Hypothalamus (tissue), 51 donors: ENCODE measurements at places on chromosomes 4 and X.

GRCh38 chr4:138542191-138542776, 300.1 kb upstream of the SLC7A11 start:
- no peak for DNase-seq

GRCh38 chr4:176376032-176376614, 56.4 kb downstream of the SPCS3 start:
- DNase-seq, result no peak

DNA sequence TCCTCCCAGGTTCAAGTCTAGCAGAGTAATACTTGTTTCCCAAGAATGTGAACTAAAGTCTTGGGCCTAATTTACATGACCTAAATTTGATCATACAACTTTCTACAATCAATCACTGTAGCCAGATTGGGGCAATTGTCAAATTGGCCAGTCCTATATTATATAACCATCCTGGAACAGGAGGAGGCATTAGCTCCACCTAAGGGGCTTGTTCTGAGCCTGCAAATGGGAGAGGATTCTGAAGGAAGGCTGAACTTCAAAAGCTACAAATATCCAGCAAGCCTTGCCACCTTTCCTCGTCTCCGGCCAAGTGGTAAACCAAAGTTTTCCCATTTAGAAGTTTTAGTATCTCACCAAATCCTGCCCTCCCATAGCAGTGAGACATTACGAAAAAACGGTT, 1289.6 kb upstream of the TENM3 start:
- DNase-seq, result no peak

DNA sequence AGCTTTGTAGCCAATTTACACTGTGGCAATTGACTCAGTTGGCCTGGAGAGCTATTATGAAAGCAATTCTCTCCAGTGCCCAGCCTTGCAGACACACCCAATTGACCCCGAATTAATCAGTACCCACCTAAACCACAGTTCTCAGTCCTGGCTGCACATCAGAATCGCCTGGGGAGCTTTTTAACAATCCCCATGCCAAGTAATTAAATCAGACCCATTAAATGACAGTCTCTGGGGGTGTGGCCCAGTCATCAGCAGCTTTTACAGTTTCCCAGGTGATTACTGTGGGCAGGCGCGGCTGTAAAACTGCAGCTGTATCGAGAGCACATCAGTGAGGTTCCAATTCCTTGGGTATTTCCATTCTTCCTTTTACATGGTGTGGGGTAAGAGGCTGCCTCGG, 460.9 kb upstream of the FAT1 start:
- DNase-seq, result no peak

DNA sequence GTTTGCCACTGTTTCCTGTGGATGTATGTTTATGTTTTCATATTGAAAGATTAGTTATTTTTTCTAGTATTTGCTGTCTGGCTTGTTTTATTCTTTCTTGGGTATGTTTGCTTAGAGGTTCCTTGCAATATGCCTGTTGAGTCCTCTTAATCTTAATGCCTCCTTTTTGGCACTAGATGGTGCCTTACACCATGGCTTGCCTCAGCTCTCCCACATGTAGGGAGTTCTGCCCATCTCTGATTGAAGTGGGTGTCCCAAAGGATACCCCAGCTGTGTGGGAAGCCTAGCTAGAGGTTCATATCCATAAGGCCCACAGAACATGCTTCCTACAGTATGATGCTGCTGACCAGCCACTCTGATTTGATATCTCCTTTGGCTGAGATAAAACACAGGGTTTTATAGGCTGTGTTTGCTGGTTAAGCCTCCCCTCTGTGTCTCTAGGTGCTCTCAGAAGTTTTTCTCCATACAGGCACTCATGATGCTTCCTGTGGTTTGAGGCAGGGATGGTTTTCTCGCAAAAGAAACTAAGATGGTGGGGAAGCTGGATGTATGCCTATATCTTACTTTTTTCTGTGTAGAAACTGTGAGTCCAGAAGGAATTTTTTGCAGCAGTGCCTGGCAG, 162.4 kb downstream of the ASB9 start:
- DNase-seq, result no peak

DNA sequence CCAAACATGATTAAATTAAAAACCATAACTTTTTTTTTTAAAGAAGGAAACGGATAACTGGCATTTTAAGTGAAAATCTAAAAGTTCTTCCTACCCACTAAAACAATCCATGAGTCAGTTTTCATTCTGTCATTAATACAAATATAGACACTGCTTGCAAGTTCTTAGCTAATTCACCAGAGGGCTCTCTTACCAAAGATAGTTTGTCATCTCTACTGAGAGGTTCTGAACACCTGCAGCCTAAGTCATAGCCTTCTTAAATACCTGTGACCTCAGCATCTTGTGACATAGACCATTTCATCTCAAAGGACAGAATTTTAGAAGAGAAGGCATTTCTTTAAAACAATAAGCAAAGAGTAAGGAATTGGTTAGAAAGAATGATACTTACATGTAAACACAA, 65.3 kb upstream of the FAM120C start:
- no peak for DNase-seq
